ENCODE measurements at places on chromosomes 13 and 19. TPM values are rescaled to one million over a fixed set of nuclear protein-coding genes. Genes with fewer than 3 reads are reported as not detected.

Gene ERFL
- 1.5 TPM for total RNA-seq

DNA sequence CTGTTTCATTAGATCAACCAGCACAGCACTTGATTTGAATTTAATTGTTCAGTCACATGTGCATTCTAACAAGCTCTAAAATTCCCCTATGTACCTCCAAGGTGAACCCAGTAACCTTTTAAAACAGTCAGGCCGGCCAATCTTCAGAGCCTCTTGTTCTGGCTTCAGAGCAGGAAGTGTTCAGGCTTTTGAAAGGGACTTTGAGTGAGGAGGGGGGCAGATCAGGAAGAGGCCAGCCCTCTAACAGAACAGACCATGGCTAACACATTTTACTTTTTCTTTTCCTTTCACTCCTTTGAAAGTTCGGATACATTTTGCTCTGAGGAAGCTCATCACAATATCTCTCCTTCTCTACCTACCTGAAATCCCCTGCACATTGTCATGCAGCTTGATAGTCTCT is 390.3 kb downstream of the TBC1D4 start:
- no peak for DNase-seq

Gene EFNB2
- total RNA-seq: 0.29 TPM

Gene GRIK5
- 1.1 TPM for total RNA-seq

Gene POU2F2
- total RNA-seq: 85.7 TPM

Gene PLK5
- not detected for total RNA-seq

Data from activated T-cell treated with anti-CD3 and anti-CD28 coated beads, Interleukin-2, amount 50 U/mL, for 4 hours (primary cell).